Stimulated activated CD8-positive, alpha-beta memory T cell treated with anti-CD3 and anti-CD28 coated beads, Interleukin-4, amount 100 ng/mL, for 1 hour (primary cell): ENCODE measurements at places on chromosomes 5 and 9.

DNA sequence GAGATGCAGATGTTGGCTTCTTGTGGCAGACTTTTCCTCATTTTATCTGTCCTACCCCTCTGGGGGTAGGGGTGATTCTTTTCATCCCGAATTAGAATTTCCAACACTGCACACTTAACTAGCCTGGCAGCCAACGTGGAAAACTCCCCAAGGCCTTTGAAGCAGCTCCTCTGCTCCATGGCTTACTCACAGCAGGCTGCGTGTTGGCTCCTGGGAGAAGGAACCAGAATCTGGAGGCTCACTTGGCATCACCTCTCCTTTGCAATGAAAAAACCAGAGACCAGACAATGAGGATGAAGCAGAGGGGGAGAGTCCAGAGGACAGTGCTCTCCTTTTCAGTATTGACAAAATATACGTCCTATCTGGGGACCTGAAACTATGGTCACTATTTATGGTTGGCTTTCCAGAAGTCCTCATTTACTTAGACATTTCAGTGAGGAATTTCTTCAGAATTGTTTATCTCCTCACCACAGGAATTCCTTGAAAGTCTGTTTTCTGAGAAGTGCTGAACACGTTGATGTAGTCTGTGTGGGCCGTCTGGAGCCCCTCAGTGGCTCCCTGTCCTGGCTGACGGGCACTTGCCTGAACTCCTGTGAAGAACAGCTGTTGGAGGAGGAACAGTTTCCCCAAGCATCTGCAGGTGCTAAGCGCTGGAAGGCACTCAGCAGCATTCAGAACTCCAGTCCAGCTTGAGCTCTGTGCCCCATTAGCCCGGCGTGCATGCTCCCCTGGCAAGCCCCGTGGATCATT lies 231.3 kb downstream of the RFK start:
- DNase-seq: no peak

DNA sequence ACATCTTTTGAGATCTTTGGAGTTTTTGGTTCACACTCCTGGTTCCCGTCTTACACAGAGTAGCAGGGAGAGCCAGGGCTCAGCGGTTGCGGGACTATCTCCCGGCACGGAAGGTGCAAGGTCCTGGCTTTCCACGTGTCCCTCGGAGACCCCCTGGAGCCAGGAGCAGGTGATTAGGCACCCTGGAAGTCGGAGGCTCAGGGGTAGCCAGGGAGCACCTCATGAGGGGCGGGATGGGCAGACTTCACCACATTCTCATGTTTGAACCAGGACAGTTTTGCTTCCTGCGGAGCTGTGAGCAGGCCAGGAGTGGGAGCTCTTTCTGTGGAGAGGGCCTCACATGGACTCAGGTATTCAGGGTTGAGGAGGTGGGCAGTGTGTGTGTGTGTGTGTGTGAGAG lies 273.7 kb upstream of the IRX1 start:
- DNase-seq: no peak

DNA sequence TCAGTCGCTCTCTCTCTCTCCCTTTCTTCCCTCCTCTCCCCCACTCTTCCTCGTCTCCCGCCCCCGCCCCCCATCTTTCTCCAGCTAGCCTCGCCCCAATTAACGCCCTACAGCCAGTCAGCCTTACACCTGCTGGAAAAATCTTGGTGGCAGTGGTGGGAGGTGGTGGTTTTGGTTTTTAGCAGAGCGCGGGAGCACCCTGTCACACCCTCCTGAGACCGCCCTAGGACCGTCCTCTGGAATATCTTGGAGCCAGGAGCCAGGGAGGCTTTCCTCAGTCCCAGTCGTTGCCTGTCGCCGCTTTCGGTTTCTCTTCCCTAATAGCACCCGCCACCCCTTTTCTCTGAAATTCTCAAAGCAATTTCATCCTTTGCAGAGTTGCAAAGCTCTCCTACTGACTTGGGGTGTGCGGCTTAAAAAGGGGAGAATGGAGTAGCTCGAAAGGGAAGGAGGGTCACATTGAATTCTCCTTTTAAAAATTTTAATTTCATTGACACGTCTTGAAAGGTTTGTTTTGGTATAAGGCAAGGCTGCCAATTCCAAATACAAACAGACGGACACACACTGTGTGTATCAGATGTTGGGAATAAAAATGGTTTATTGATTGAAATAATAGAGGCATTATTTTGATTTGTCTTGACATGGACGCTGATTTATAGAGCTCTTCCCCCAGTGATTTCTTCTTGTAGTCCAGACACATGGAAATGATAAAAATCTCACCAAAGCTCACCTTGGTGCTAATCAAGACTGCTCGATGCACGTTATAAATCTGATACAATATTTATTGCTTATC lies 301.3 kb downstream of the PARP8 start:
- DNase-seq: no peak

DNA sequence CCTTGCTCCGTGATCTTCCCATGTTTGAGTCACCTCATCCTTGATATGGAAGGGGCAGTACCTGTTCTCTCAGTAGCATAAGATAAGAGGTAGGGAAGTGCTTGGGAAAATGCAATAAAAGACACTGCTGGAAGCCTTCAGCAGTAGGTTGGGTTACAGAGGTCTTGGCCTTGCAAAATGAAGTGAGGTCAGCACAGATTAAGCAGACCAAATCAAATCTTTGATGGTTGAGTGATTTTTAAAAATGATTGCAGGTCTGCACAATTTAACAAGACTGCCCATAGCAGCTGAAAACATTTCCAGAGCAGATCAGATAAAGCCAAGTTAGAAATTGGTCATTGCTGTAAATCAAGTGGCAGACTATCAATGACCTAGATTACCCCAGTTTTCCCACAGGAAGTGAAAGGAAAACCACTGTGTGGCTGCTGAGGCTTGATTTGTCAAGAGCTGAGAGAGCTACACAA lies 32.9 kb downstream of the PALM2AKAP2 start:
- DNase-seq: no peak

DNA sequence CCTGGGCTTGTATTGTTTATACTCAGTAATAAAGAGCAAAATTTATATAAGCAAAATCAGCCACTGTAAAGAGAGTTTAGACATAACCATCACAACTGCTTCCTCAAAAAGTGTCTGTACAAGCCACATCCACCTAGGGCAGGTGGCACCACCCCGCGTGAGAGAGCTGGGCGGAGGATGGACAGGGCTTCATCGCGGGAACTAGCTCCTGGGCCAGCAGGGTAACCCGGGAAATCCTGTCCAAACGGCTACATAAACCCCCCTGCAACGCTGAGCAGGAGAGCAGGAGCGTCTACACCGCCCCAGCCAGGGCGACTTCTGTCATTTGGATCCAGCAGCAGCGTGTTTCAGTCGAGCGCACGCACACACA lies 1.3 kb downstream of the SLC6A3 start:
- DNase-seq: no peak

DNA sequence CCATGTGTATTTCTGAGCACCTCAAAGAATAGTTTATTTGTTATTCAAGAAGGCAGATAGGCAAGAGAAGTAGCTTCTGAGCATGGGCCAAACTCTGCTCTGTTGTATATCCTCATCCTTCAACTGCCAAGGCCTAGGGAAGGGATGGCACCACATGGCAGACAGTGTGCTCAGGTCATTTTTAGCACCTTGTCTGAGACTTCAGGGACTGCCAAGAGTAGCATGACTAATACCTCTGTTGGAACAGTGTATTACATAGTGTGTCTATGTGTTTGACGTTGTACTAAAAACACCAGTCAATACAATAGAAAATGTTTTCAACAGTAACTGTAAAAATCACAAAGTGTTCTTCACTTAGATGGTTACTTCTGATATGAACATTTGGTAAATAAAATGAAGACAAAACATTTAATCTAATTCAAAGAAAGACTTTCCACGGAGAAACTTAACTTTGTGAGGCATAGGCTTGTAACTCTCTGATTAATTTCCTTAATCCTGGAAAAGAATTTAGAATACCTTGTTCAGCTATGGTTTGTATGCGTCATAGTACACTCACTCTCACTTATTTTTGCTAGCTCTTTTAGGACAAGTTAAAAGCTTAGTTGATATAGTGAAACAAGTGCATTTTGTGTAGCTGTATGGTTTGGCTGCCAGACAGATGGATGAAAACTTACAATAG lies 318.4 kb upstream of the RIOK2 start:
- DNase-seq: no peak

- no peak for DNase-seq
Observed at GRCh38 chr9:124741662-124742061, 29.4 kb downstream of the NR6A1 start.

GRCh38 chr5:173583346-173583745 lies 33.1 kb downstream of the BOD1 start:
- no peak for DNase-seq

GRCh38 chr9:842635-843426 lies 1.3 kb downstream of the DMRT1 start:
- DNase-seq: no peak
